ENCODE measurements at places on chromosomes 2 and 18.

GRCh38 chr2:175786471-175787124, 215.5 kb downstream of the LNPK start:
- DNase-seq: no peak

GRCh38 chr2:11915650-11916049, 169.2 kb downstream of the LPIN1 start:
- no peak for DNase-seq

DNA sequence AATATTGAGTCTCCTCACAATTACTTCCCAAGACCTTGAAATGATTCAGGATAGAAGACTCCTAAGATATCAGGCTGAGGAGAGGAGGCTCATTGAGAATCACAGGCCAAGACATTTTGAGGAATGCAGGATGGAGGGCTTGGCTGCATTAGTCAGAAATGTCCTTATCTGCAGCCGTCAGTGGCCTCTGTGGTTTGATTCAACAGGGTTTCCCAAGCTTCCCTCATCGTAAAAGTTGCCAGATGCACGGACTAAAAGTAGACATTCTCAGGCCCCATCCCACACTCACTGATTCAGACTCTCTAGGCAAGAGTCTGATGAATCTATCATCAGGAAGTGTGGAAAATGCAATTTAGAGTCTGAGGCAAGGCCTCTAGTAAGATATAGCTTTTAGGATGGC, 34.0 kb upstream of the TMEM178A start:
- DNase-seq: no peak

- DNase-seq: no peak
Measured at GRCh38 chr2:212843409-212844199, 305.0 kb upstream of the ERBB4 start.
